Activated CD8-positive, alpha-beta memory T cell treated with anti-CD3 and anti-CD28 coated beads for 1 hour (primary cell): ENCODE measurements at places on chromosomes 2 and 18.

DNA sequence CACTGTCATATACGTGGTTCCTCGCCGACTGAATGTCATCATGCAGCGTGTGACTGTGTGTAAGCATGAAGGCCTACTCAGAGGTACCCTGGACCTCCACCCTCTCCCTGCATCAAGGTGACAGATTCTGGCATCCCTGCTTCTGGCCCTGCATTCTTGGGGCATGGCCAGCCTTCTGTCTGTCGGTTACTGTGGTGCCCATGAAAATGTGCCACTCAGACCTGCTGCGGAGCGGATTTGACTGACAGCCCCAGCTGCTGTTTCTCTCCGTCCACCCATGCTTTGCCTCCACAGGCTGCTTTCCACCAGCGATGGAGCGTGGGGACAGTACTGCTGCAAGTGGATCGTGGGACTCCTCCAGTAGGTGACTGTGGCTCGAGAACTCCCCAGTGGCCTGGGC is 9.6 kb downstream of the TMEM177 start:
- no peak for DNase-seq

- no peak for DNase-seq
These were observed 72.7 kb upstream of the MBOAT2 start for GRCh38 chr2:9076210-9076609.

GRCh38 chr2:98346311-98347236 is at the start of gene CNGA3:
Gene CNGA3, plus strand, starts transcription at chr2:98346456. Its CDS starts 23,520 bp downstream, at chr2:98369976.
- DNase-seq, result no peak

GRCh38 chr2:153479573-153479972 is 1.0 kb upstream of the RPRM start:
- DNase-seq, result no peak

- no peak for DNase-seq
These were observed 165.8 kb downstream of the FBXO15 start for GRCh38 chr18:73981796-73982195.

DNA sequence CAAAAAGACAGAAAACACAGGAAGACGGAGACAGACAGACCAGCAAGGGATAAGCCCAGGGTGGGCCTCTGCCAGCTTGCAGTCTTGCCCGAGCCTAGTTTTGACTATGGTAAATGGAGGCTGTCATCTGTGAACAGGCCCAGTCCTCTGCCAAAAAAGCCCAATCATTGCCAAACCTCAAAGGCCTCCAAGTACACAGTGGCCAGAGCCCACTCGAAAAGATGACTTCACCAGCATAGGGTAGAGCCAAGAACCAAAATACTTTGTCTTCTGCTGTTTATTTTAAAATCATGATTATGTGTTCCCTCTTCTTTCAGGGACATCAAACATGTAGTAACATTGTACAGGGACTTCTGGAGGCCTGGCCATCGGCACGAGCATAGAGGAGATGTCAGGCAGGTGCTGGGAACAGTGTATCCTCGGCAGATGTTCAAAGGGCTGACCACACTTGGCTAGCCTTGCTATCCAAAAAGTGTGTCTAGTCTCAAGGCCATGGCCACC is 66.0 kb downstream of the TTC32 start:
- no peak for DNase-seq

DNA sequence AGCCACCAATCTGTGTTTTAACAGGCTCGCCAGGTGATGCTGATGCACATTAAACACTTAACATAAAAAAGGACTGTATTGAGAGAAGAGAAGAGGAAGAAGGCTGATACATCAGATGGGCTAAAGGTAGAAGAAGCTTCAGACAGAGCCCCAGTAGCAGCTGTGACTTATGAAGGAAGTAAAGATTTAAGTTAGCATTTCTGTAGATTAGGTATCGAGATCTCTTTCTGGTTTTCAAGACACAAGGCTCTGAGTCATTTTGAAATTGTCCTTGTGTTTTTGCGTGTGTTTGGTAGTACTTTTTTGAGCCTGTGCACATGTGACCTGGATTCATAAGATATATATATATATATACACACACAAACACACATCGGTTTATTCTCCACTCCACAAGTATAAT is 40.6 kb upstream of the GCFC2 start:
- DNase-seq, result no peak

DNA sequence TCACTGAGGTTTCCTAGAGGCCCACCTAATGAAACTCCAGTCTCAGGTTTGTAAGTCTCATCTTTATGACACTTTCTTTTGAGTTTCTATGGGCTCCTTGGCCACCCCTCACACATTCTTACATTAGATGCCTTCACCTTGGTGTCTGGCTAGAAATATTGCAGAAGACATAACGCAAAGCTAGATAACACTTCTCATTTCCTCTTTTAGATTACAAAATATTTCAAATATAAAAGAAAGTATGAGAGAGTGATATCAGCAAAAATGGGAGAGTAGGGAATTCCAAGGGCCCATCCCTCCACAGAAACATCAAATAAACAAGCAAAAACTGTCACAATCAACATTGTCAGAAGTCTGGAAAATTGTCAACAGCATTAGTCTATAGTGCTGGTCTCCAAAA is 43.3 kb upstream of the ZCCHC2 start:
- no peak for DNase-seq

DNA sequence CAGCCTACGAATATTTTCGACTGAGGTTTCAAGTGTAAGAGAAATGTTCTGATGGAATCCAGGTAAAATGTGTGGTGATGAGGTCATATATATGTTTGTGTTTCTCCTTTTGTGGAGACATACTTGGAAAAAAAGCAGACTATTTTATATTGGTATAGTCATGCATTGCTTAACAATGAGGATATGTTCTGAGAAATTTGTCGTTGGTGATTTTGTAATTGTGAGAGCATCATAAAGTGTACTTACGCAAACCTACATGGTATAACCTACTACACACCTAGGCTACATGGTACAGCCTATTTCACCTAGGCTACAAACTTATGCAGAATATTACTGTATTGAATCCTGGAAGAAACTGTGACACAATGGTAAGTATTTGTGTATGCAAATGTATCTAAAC is 1849.9 kb upstream of the CELF4 start:
- DNase-seq, result no peak

DNA sequence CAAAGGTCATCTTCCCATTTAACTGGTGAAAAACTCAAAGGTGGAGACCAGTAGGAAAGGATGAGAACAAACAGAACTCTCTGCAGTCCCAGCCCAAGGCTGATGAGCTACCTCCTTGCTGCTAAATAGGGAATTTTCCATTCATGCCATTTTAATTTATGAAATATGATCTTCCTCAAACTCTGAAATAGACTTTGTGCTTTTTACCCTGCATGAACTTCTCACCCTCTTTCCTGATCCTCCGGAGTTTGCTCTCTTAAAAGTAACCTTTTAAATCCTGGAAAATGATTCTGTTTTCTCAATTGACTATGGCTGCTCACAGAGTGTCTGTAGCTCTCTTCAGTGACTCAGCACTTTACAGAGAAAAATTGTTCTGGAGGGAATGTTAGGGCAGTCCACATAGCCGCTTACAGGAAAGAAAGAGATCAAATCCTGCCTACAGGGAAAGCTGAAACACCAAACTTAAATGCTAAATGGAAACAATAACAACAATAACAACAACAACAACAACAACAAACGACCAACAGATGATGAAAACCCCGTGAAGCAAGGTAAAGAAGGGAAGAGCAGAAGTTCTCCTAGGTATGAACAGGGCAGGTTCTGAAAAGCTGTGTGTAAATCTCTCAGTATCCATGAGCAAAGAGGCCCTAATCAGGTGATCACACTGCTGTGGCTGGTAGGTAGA is 79.8 kb upstream of the SESTD1 start:
- no peak for DNase-seq
